Purkinje cell (primary cell): ENCODE measurements at places on chromosomes 13 and 19. TPM values are rescaled to one million over a fixed set of nuclear protein-coding genes. Genes with fewer than 3 reads are reported as not detected.

CAPN12 gene
- polyA plus RNA-seq, result 1.8 and 4.4 TPM in 2 replicates

XPO4 gene
- 8.9 and 11.1 TPM in 2 replicates for polyA plus RNA-seq

GRIN2D gene
- polyA plus RNA-seq, result not detected in 2 replicates

C19orf85 gene
- polyA plus RNA-seq, result not detected in 2 replicates

GPATCH1 gene
- polyA plus RNA-seq, result 2.1 and 3.4 TPM in 2 replicates

P2RY11 gene
- not detected in 2 replicates for polyA plus RNA-seq

CBY2 gene
- polyA plus RNA-seq, result not detected in 2 replicates

CCDC70 gene
- not detected in 2 replicates for polyA plus RNA-seq

GZMM gene
- polyA plus RNA-seq, result not detected in 2 replicates

CD177 gene
- 0.36 TPM in 1 of 2 replicates, not detected in the other for polyA plus RNA-seq

DNAAF3 gene
- 0.99 TPM in 1 of 2 replicates, not detected in the other for polyA plus RNA-seq

SLC25A41 gene
- not detected in 2 replicates for polyA plus RNA-seq

LYL1 gene
- polyA plus RNA-seq, result not detected in 2 replicates

CCDC124 gene
- polyA plus RNA-seq, result 9.3 and 16.0 TPM in 2 replicates

KLK14 gene
- polyA plus RNA-seq, result not detected in 2 replicates

CLEC17A gene
- not detected in 2 replicates for polyA plus RNA-seq

GIPC3 gene
- not detected in 2 replicates for polyA plus RNA-seq

NRTN gene
- not detected in 2 replicates for polyA plus RNA-seq

IFNL1 gene
- polyA plus RNA-seq, result not detected in 2 replicates
